ENCODE measurements at places on chromosomes 13 and 19.
A peak's percentile ranks its signal among the peaks of the same experiment; 100 is the strongest.

- DNase-seq: no peak
Observed at GRCh38 chr19:8900421-8900820, 68.2 kb downstream of the MBD3L1 start.

GRCh38 chr19:33558856-33559255, 37.3 kb upstream of the PEPD start:
- DNase-seq: peak; percentile 46

- DNase-seq: no peak
Observed at GRCh38 chr19:17721111-17721628, 1.9 kb downstream of the MAP1S start.

DNA sequence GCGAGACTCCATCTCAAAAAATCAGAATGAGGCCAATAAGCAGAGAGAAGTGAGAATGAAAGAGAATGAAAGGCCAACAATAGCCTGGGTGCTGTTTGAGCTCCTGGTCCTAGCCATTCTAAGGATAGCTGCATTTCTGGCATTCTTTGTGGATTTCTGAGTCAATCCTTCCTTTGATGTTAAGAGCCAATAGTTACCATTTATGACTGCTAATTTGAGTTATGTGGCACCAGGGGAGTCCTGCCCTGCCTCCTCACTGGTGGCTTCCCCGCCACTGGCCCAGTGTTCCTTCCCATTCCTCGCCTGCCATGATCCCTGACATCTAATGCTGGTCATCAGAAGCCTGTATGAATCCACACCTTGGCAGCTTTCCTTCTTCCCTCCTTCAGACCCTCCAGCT, 991.2 kb downstream of the UQCRFS1 start:
- DNase-seq: no peak

- no peak for DNase-seq
Observed at GRCh38 chr13:64234255-64234654, 2818.6 kb upstream of the PCDH20 start.
